Hippocampal formation (tissue), 2 donors: ENCODE measurements at places on chromosomes 4 and X.

DNA sequence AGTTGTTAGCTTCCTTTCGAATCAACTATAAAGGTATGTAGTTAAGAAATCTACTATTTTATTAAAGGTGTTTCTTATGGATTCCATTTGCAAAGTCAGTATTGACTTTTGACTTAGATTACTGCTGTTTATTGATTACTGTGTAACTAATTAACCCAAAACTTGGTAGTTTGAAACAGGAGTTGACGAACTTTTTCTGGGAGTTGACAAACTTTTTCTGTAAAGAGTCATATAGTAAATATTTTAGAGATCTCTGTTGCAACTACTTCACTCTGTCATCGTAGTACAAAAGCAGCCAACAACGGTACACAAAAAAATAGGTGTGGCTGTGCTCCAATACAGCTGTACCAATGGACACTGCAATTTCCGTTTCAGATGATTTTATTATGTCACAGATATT is 30.2 kb downstream of the AGA start:
- no peak for DNase-seq

- no peak for DNase-seq
These were observed 37.9 kb downstream of the ACOX3 start for GRCh38 chr4:8402640-8403039.

- DNase-seq = no peak
These were observed 227.1 kb downstream of the ADGRL3 start for GRCh38 chr4:61427099-61427817.

- DNase-seq = no peak
These were observed 327.0 kb upstream of the NOCT start for GRCh38 chr4:138688408-138689085.

DNA sequence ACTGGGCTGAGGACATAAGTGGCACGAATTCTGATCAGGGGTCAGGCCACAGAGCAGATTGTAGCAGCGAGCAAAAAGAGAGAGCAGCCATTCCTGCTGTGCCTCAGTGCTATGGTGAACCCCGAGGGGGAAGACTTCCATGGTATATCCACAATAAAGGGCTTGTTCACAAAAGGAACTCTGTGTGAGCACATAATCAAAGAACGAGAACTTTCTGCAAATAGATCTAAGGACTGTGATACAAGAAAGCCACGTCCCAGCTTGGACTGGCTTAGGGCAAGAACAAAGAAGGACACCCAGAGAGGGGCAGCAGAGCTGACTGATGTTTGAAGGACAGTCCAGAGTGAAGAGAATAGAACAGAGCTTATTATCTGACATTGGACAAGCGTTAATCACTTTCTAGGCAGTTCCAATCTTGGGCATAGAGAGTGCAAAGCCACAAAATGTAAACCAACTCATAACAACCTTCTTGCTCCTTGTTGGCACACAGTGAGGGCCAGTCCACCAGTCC is 24.0 kb downstream of the PPEF2 start:
- DNase-seq = no peak

GRCh38 chr4:637536-638280 is 12.3 kb downstream of the PDE6B start:
- no peak for DNase-seq

DNA sequence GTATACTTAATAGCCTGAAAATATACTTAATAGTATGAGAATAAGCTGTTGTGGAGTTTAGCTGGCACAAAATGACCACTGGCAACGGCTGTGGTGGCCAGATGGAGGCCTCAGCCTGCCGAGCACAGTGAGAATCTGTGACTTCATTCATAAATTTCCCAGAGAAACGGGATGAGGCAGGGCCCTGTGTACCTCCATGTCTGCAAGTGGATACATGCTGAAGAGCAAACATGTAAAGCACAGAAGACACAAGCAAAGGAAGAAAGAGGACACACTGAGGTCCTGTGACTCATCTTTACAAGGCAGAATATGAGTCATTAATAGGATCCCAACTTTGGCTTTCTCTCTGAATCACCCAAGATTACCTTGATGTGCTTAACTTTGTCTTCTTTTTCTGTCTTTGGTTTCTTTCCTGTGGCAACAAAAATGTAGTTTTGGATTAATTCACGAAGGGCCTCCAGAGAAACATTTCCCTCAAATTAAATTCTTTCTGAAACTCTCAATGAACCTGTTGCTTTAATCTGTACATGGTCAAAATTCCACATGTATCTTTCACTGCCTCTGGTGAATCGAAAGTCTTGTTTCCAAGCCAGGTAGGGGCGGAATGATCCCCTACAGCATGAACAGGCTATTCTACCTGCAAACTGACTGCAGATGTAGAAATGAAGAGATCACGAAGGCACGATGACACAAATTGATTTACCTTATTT is 56.4 kb downstream of the IRF2 start:
- no peak for DNase-seq

DNA sequence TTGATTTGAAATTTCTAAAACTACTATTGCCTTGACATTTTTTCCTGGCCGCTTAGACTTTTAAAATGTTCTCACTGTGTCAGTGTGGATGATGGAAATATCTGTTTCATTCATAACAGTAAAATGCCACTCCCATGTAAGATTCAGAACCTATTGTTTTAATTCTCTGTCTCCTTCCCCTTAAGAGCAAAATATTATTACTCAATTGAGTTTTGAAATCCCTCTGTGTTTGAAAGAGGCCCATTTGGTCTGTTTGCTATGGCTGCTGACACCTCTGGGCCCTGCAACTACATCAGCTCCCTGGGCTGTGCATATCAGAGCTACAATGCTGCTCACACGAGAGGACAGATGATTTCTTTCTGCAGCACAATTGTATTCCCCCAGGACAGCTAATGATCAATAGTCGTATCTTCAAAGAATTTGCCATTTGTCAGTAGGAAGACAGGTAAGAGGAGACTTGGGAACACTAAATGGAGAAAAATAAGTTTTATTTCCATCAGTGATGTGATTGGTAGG is 388.0 kb upstream of the GALNT7 start:
- no peak for DNase-seq

DNA sequence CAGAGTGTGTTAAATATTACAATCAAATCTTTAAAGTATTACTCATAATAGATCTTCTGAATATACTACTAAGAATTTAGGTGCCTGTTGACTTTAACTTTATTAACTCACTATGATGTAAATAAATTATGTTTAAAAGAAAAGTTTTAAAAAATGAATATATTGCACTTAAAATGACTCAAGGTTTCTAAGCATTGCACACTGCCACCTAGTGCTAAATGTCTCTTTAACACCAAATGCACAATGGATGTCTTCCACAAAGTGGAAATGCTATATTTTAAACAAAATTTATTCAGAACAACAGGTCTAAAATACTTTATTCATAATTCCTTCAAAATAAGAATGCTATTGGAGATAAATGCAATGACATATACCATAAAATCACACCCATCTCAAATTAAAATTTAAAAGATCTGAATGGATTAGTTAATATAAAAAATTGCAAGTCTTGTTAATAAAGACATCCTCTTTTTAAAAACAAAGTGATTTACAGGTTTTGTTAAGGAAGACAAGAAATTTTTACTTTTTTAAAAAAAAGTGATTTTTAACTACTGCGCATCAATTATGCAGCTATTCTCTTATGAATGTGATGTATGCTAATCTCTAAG is 5.5 kb downstream of the INPP4B start:
- peak; percentile 33 for DNase-seq

DNA sequence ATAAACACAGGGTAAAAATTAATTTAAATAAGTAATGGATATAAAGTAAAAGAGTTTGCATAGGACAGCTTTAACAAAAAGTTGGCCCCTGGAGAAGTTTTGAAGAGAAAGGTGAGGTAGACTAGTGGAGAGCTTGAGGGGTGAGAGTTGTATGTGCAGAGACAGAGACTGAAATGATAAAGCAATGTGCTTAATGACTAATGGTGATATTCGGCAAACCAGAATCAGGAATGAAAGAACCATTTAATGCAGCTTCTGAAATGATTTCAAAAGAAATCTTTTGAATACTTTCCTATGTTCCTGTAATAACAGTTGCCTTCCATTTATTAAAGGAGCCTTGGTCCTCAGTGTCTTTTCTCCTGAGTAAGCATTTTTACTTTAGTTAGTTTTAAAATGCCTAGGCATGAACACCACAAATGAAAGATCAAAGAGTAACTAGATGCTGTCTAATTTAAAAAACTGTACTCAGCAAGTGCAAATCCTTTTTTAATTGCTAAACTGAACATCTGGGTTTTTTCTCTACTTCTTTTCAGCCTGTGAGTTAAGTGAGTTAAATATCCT is 28.5 kb downstream of the CAMK2D start:
- no peak for DNase-seq

DNA sequence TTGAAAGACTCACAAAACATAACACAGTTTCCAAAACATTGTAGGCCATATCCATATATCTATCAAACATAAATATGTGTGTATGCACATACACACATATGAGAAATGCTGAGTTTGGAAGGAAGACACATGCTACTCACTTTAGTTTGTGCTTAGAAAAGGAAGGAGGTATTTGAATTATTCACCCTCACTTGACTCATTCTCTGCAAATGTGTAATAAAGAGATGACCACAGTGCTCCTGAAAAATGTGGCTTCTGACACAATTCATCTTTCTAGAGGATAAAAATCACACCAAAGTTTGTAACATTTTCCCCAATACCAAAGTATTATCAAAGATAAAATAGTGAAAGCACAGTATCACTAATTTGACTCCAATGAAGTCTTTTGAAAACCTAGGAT is 950.1 kb downstream of the FAT4 start:
- DNase-seq = no peak

DNA sequence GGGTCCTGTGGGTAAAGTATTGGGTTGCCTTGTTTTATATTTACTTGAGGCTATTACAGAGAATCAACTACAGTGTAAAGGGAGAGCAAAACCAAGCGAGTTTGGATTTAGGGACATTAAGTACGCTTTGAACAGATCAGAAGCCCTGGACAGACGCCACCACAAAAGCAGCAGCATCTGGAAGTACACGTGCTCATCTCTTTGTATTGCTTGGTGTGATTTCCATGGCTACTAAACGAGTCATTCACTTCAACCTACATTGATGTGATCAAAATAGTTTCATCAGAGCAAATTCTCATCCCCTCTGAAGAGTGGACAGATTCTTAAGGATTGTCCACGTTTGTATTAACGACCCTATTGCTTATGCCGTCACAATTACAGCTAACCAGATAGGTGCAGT is 85.1 kb downstream of the SORBS2 start:
- no peak for DNase-seq

- peak; percentile 38 for DNase-seq
These were observed 18.6 kb downstream of the TRIM2 start for GRCh38 chr4:153222707-153223426.

- DNase-seq = no peak
These were observed 324.9 kb downstream of the NAF1 start for GRCh38 chr4:162841753-162842152.

- DNase-seq = no peak
These were observed 172.5 kb downstream of the HNRNPD start for GRCh38 chr4:82201303-82201702.

DNA sequence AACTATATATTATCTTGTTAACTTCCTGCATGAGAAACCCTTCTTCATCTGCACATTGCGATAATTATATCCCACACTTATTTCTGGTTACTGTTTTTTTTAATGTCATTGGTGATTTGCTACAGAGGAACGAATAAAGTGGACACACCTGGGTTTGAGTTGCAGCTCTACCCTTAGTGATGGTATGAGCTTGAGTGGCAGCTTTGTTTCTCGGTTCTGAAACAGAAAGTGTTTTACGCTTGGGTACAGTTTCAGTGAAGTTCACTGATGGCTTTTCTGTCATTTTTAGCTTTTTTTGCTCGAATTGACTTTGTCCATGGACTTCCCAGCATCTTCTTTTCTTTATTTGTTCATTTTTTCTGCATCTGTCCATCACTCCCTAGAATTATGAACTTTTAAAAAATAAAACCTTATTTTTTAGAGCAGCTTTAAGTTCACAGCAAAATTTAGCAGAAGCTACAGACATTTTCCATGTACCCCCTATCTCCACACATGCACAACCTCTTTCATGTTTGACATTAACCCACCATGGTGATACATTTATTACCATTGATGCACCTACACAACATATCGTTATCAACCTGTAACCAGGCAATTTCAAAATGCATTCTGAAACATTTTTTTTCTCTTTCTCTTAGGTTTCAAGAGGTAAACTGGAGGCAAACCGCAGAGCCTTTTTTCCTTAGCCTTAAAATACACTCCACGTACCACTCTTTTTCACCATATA is 1041.6 kb upstream of the PRKX start:
- no peak for DNase-seq

DNA sequence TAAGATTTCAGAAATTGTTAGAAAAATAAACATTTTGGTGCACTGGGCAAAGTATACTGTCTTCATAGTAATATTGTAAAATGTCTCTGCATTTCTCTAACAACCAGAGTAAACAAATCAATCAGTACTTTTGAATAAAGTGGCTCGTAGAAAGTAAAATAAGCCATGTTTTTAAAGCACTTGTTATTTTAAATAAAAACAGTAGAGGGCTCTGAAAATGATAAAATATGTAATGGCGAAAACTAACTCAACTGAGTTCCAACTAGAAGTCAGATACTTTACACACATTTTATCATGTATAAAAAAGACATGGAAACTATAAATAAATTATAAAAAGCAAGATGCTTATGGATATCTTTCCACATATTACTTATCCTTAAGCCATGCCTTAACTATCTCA is 1134.4 kb downstream of the PDHA2 start:
- no peak for DNase-seq

- DNase-seq = no peak
These were observed 85.7 kb downstream of the CRLF2 start for GRCh38 chrX:1126738-1127137.

DNA sequence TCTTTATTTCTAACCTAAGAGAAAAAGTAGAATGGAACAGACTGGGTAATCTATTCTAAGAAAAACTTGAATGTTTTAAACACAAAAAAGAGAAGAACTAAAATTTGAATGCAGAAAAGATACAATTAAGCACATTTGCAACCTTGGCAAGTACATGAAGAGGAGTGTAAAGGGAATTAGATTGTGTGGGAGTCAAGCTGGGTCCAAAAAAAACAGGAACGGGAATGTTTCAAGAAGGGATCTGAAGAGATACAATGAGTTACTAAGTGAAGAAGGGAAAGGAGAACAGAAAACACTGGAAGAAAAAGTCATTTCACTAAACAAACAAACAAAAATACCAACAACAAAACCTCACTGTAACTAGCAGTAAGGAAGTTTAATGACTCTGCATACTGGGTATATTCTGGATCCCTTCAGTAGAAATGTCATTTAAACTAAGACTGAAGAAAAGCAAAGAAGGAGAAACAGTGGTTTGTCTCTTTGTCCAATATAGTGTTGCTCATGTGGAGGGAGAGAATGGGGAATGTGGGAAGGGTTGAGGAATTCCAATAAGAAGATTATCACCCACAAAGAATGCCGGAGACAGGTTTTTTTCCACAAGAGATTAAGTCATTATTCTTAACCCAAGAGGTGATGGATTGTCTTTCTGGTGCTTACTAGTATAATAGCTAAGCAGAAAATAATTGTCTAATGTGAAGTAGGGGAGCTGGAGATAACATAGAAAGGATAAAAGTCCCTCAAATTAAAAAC is 50.4 kb upstream of the PTPN13 start:
- no peak for DNase-seq

DNA sequence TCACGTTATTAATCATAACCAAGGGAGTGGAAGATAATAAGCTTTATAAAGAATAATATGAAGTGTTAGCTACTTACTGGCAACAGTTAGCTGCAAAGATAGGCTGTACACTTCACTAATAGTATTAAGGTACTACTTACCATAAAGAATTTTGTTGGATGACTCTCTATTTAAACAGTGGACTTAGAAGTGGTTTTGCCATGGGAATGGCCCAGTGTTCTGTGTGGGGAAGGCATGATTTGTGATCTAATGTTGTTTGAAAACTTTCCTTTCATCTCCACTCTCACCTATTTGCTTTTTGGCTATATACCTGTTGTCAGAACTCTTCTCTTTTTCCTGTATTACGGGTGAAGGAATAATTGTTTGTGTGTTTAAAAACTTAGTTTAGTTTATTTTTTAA is 23.0 kb downstream of the FHDC1 start:
- DNase-seq = no peak
